ENCODE measurements at places on chromosomes 3 and 15. TPM values are rescaled to one million over a fixed set of nuclear protein-coding genes. Genes with fewer than 3 reads are reported as not detected.

- no peak for DNase-seq
- no peaks in the 10 kb centered on the region for H3K4me1 ChIP-seq
- no peak overlapping the region for H3K4me3 ChIP-seq
- H3K36me3 ChIP-seq = no peaks in the 10 kb centered on the region
Observed at GRCh38 chr3:194339356-194339755, 11.8 kb downstream of the CPN2 start.

DNA sequence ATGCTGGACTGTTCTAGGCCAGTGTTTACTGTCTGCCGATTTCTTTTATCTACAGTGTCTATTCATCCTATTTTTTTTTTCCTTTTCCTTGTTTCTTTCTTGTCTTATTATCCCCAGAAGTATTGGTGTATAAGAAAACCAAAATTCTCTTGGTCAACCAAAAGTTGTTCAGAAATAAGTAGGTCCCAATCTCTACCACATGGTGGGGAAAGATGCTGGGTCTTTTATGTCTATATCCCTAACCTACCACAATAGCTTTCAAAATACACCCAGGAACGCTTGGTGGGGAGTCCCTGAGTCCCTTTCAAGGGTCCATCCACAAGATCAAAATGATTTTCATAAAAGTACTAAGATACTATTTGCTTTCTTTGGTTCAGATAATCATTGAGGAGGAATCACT is 225.6 kb downstream of the CLSTN2 start:
- no peak overlapping the region for H3K27ac ChIP-seq
- H3K4me3 ChIP-seq = no peak overlapping the region
- DNase-seq = no peak
- H3K4me1 ChIP-seq = no peaks in the 10 kb centered on the region
- no peaks in the 10 kb centered on the region for H3K27me3 ChIP-seq

- H3K4me3 ChIP-seq = no peak overlapping the region
- no peak overlapping the region for H3K27ac ChIP-seq
- no peaks in the 10 kb centered on the region for H3K36me3 ChIP-seq
- H3K4me1 ChIP-seq = no peaks in the 10 kb centered on the region
Observed at GRCh38 chr3:126345641-126346460, 11.4 kb downstream of the KLF15 start.

DNA sequence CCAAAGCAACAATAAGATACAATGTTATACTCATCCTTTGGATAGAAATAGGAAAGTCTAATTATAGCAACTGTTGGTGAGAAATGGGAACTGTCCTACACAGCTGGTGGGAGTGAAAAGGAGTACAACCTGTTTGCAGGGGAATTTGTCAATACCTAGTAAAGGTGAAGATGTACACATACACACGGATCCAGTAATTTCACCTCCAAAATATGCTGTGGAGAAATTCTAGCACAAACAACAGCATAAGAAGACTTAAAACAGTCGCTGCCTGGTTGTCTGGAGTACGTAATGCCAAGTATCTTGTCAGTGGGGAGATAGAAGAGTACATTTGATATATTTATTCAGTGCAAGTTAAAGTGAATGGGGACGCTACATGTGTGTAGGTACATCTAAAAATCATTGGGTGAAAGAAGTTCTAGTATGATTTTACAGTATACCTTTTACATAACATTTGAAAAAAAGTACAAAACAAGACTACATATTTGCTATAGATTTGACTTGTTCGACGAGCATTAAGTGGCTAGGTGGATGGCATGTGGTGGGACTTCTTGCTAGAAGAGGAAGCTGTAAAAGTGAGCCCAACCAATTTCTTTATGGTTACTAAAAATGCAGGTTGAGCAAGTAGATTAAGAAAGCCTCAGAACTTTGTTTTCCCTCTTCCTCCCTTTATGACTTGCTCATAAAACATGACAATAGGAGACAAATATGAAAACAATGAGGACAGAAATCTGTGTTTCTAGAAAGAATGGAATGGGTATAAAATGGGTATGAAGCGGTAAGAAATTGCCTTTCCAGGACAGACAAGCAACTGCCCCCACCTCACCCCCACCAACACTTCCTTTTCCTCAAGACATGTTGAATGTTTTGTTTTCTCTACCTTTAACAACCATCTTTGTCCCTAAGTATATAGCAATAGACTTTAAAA is 50.2 kb upstream of the CCR4 start:
- H3K4me1 ChIP-seq = no peaks in the 10 kb centered on the region
- no peak for DNase-seq
- H3K27ac ChIP-seq = no peak overlapping the region
- H3K27me3 ChIP-seq = no peaks in the 10 kb centered on the region

- no peaks in the 10 kb centered on the region for H3K36me3 ChIP-seq
- no peak for DNase-seq
- no peak overlapping the region for H3K4me3 ChIP-seq
- H3K27me3 ChIP-seq = no peaks in the 10 kb centered on the region
Observed at GRCh38 chr3:146818866-146819265, 213.7 kb upstream of the PLSCR5 start.

GRCh38 chr15:97319291-97319690 is 641.2 kb upstream of the ARRDC4 start:
- H3K27me3 ChIP-seq = no peaks in the 10 kb centered on the region
- no peaks in the 10 kb centered on the region for H3K4me1 ChIP-seq
- no peak for DNase-seq
- no peaks in the 10 kb centered on the region for H3K36me3 ChIP-seq
- no peak overlapping the region for H3K27ac ChIP-seq
- no peak overlapping the region for H3K4me3 ChIP-seq

DNA sequence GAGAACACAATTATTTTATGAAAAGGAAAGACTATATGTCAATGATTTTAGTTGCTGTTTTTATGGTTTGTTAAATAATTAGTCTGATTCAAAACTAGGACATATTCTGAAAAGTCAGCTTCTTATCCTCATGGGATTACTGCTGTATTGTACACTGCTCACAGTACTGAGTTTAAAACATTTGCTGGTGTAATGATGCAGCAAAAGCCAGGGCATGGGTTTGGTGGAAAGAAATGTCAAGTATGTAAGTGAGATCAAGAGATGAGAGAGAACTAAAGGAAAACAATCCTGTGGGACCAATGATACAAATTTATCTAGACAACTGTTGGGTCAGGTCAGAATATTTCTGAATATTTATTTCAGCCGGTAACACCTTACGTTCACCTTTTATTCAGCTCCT is 210.1 kb upstream of the ARHGEF26 start:
- no peaks in the 10 kb centered on the region for H3K36me3 ChIP-seq
- H3K4me1 ChIP-seq = no peaks in the 10 kb centered on the region
- H3K4me3 ChIP-seq = no peak overlapping the region
- H3K27me3 ChIP-seq = no peaks in the 10 kb centered on the region

DNA sequence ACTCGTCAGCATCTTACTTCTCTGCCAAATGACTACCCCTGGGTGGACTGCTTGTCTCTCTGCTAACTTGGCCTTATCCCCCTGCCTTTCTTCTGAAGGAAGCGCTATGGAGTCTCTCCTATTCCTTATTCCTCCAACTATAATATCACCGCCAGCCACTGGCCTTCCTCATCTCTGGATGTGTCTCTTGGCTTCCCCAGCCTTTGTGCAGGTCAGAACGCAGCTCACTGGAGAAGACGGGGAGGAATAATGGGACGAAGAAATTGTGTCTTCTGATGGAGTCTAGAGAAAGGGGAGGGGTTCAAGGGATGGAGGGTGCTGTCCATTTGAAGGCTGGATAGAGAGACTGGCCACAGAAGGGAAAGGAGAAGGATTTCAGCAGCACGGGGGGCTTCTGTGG is 16.9 kb downstream of the ITGA11 start:
- H3K27me3 ChIP-seq = no peaks in the 10 kb centered on the region
- no peak overlapping the region for H3K4me3 ChIP-seq
- H3K36me3 ChIP-seq = no peaks in the 10 kb centered on the region
- DNase-seq = no peak

GRCh38 chr3:81838457-81838856 is 77.0 kb upstream of the GBE1 start:
- DNase-seq = no peak
- H3K4me1 ChIP-seq = no peaks in the 10 kb centered on the region
- no peaks in the 10 kb centered on the region for H3K36me3 ChIP-seq
- H3K4me3 ChIP-seq = no peak overlapping the region

DNA sequence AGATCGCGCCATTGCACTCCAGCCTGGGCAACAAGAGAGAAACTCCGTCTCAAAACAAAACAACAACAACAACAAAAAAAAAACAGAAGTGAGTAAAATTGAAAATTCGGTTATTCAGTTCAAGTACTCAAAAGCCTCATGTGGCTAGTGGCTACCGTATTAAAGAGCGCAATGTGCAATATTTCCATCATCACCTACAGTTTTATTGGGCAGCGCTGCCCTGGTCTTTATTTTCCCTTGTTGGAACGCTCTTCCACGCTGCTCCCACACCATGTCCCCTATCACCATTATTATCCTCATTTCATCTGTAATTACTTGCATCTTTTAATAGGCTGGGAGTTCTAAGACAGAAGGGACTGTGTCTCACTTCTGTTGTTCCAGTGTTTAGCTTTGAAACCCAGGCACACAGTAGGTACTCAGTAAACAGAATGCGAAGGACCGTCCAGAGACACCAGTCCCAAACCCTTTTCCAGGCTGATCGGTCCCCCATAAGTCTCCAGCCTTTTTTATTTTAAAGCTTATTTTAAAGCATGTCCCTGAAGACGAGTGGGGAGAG is 423 bp upstream of the HACD3 start:
- peaks cover 3% of the 10 kb centered on the region for H3K4me1 ChIP-seq
- DNase-seq = no peak

GRCh38 chr3:70861855-70862254 is 549.4 kb upstream of the MDFIC2 start:
- no peak overlapping the region for H3K4me3 ChIP-seq
- H3K4me1 ChIP-seq = no peaks in the 10 kb centered on the region
- DNase-seq = no peak
- H3K36me3 ChIP-seq = no peaks in the 10 kb centered on the region
- H3K27me3 ChIP-seq = no peaks in the 10 kb centered on the region

DNA sequence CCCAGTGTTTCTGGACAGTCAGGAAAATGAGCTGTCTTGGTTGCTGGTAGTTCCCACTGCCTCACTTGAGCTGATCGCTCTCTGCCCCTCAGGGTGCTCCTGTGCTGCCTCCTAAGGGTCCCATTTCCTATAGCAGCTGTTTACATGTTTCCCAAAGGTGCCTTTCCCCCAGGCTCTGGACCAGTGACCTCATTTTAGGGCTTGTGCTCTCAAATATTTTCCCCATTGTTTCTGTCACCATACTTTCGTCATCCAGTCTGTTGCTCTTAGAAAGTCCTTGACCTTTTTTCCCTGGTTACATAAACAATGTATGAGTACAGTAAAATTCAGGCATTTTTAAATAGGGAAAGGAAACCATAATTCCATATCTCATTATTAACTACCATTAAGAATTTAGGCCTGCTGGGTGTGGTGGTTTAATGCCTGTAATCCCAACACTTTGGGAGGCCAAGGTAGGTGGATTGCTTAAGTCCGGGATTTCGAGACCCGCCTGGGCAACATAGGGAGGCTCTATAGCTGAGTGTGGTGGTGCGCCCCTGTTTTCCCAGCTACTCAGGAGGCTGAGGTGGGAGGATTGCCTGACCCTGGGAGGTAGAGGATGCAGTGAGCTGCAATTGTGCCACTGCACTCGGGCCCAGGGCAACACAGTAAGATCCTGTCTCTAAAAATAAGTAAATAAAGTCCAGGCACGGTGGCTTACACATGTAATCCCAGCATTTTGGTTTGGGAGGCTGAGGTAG is 11.7 kb downstream of the RAD54L2 start:
- no peak for DNase-seq
- H3K4me1 ChIP-seq = no peaks in the 10 kb centered on the region
- peaks cover 13% of the 10 kb centered on the region for H3K36me3 ChIP-seq
- H3K4me3 ChIP-seq = no peak overlapping the region

- H3K27me3 ChIP-seq = no peaks in the 10 kb centered on the region
- no peak for DNase-seq
- no peak overlapping the region for H3K4me3 ChIP-seq
- no peak overlapping the region for H3K27ac ChIP-seq
- no peaks in the 10 kb centered on the region for H3K36me3 ChIP-seq
- H3K4me1 ChIP-seq = no peaks in the 10 kb centered on the region
Observed at GRCh38 chr3:50194128-50194902, 2.9 kb downstream of the GNAT1 start.

DNA sequence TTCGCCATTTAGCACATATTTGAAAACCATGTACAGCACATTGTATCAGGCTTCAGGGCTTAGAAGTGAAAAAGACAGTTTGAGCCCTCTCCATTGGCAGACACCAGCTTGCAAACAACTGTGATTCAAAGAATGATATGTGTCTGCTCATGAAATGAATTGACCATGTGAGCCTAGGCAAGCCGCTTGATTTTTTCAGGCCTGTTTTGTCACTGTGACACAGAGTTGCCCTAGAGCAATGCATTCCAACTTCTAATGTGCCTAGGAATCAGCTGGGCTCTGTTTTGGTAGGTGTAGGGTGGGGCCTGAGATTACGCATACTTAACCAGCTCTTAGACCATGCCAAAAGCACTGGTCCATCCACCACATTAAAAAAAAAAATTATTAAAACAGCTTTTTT is 53.0 kb downstream of the ATP2C1 start:
- H3K27ac ChIP-seq = no peak overlapping the region
- no peaks in the 10 kb centered on the region for H3K4me1 ChIP-seq
- DNase-seq = no peak
- H3K4me3 ChIP-seq = no peak overlapping the region
- H3K27me3 ChIP-seq = no peaks in the 10 kb centered on the region

DNA sequence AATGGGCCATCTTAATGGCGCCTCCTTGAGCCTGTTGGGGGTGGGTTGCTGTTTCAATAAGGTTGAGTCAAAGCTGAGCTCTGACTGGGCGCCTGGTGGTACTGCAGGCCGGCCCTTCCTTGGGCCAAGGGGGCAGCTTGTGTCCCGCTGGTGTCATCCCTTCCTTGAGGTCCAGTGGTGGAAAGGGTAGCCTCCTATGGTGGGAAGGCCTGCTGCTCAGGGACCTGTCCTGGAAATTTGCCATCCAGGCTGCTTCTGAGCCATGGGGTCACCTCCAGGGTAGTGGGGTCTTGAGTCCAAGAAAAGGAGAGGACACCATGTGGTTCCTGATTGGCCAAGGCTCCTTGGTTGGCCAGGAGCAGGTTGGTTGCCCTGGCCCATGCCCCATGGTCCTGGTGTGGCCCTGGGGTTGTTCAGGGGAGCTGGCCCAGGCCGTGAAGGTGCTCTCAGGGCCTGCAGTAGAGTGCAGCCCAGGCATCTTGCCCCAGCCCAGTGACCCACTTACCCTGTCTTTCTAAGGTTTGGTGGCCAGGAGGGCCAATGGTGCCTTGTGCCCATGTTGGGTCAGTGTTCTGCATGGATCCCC is 188.7 kb downstream of the UBE3A start:
- H3K36me3 ChIP-seq = no peaks in the 10 kb centered on the region
- no peak for DNase-seq
- H3K4me1 ChIP-seq = no peaks in the 10 kb centered on the region
- H3K4me3 ChIP-seq = no peak overlapping the region
- no peak overlapping the region for H3K27ac ChIP-seq
- no peaks in the 10 kb centered on the region for H3K27me3 ChIP-seq

Gene SLC6A1
- total RNA-seq = not detected

Gene CEP63
- total RNA-seq = 25.9 TPM

Gene PIERCE2
- total RNA-seq = not detected

Gene GOLGA8T
- not detected for total RNA-seq

Gene TRIM71
- total RNA-seq = 0.48 TPM

Gene C2CD4A
- not detected for total RNA-seq
